ENCODE measurements at places on chromosomes 12 and 14.

- no peak for DNase-seq
Measured at GRCh38 chr14:28570391-28570790, 196.2 kb upstream of the FOXG1 start.

GRCh38 chr14:77221241-77221871 lies 39.8 kb downstream of the TMEM63C start:
- DNase-seq, result no peak

DNA sequence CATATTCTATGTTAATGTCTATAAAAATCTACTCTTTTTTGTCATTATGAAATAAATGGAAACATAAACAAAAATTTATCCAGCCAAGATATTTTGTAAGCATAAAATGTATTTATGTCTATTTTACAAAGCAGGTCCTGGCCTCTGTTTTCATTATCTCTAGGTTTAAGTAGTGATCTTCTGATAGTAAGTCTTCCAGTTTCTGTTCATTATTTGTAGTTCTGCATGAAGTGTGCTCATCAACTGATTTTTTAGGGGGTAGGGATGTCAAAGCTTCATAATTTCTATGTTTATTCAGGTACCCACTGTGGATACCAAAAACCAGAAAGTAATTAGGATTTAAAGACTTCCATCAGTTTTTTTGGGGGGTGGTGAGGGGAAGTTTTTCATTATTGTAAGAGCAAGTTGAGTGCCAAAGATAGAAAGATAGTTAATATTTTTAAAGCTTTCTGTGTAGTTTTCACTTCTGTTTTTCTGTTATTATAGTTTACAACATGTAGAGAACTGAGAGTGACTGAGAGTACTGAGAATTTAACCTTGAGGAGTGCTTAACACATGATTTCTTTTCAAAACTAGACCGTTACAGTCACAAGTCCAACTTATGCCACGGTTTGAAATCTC lies 30.6 kb upstream of the LMO3 start:
- no peak for DNase-seq

DNA sequence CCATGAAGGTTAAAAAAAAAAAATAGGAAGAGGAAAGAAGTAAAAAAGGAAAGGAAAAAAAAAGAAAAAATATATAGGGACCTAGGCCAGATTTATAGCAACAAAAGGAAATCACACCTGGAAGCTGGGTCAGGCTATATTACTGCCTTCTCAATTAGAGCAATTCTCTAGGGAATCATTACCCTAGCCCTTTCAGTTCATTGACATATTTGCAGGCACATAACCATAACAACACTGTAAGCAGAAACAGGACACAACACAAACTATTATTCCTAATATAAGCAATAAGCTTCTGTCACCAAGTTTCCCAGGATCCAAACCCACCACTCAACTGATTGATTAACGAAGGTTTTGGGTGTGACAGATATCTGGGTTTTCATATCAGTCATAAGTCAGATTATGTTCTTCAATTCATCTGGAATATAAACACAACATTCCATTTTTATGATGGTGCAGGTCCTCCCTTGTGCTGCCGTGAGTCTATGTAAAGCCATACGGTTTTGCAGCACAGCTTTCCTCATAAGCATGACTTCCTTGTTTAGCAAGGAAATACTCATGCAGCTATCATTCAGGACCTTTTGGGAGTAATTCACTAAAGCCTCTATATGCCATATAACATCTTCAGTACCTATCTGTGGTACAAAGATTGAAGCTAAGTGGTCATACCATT lies 4.2 kb downstream of the PCNX4 start:
- no peak for DNase-seq

DNA sequence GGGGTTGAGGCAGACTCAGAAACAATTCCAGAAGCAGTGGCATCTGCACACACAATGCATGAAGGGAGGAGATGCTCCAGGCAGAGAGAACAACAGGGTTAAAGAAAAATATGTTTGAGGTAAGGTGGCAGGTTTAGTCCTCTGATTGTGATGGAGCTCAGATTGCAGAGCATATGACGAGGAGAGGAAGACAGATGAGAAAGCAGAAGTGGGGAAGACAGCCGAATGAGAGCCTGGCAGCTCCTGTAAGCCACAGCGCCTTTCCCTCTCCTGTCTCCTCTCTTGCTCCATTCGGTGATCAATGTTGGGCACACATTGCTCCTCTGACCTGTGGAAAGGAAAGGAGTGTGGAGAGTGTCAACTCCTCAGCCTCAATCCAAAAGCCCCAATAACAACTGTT lies 372.2 kb downstream of the GXYLT1 start:
- DNase-seq, result no peak

DNA sequence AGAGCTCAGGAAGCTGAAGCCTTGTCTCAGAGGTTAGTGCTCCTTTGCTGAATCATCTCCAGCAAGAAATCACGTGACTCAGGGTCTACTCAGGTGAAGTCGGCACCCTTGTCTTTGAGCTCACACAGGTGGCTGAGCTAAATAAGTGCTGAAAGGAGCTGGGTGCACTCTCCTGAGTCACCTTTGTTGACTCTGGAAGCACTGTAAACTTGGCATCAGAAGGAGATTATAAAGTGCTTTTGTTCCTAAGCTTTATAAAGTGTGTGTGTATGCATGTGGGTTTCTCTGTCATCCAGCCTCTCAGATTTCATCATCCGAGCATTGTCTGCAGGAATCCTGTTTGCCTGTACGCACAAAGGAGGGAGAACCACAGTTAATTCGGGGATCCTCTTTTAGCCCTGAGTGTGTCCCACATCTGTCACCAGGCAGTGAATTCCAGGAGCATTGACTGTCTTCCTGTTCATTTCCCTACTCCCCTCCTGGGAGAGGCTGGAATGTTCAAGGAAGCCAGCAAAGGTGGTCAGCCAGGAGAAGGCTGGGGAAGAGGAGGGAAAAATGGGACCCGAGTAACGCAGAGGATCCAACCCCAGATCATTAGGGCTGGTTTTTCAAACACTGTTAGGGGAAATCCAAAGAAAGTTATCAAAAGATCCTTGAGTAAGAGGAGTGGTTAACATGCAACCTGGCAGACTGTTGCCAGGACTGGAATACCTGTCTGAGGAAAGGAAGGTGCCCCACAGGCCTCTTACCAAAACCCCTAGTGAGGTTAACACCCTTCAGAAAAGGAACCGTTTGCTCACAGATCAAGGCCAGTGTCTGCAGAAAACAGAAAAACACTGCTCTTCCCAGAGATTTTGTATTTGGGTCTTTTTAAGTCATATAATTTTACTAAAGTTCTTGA lies 157.5 kb upstream of the HIF1A start:
- DNase-seq, result no peak

All from stimulated activated CD4-positive, alpha-beta T cell treated with anti-CD3 and anti-CD28 coated beads, Interleukin-2, amount 100 ng/mL, for 48 hours (primary cell).